ENCODE measurements at places on chromosomes 11 and 22.

DNA sequence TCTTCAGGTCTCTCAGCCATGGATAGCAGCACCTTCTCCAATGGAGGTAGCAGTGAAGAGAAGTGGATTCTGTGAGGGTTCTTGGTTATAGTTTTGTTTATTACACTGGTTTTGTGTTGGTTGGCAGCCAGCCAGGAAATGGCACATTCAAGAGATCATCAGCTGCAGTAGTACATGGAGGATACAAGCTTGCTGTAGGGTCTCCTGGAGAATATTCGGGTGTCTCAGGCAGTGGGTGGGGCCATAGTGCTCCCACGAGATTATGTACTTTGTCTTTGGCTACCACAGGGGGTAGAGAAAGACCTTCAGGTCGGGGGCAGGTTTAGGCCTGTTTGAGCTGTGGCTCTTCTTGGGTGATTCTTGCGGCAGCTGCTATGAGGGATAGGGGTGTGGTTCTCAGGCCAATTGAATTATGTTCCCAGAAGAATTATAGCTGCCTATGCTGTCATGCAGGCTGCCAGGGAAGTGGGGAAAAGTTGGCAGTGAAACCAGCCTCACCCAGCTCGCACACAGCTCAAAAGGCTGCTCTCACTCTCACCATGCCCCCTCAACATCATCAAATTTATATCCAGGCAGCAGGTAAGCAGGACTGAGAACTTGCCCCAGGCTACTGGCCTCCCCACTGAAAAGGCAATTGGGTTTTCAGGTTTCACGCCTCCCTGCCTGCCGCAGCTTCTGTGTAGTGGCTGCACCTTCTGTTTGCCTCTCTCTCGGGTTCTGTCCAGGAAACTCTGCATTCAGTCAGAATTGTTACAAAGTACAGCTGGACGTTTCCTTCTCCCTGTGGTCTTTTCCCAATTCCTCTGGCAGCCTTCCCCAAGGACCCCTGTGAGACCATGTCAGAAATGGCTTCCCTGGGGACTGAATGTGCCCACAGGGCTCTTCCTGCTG lies 435.5 kb downstream of the LUZP2 start:
- DNase-seq: no peak

DNA sequence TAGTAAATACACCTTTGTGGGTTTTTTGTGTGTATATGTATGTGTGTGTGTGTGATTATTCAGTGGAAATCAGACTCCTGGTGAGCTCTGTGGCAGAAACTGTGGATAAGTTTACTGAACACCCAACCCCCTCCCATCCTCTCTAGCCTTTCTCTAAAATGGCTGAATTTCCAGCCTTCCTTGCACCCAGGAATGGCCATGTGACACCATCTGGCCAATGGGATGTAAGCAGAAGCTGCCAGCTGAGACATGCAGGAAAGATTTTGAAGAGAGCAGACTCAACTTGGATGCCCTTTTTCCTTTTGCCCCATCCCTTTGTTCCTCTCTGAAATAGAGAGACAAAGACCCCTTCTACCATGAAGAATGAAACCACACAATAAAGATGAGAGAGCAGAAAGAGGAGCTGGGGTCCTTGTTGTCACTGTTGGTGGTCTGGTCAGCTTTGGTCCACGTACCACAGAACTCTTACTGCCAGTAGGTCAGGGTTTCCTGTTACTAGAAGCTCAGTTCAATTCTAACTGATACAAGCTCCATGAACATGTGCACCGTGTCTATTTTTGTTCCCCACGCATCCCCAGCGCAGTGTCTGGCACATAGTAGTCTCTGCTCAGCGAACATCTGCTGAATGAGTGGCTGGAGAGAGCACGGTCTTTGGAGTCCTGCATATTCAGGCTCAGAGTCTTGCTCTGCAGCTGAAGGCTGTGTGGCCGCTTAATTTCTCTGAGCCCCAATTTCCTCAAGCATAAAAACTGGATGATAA lies 57.5 kb downstream of the SEZ6L start:
- DNase-seq: no peak

DNA sequence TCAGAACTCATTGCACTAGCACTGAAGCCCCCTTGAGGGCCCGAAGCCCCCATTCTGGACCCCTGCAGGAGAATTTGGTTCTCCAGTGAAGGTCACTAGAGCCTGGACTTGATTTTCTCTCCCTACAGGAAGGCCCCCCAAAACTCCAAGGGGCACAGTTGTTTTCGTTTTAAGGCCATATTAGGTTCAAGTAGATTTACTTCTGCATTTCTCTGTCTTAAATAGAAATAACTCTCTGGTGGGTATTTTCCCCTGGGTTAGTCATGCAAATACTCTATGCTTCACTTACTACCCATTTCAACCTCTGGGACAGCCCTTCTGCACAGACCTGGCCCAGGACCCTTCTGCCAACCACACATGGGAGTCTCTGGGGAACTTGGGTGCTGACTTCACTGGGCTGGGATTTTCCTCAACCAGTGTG lies 41.6 kb downstream of the WEE1 start:
- DNase-seq: no peak

- no peak for DNase-seq
Measured at GRCh38 chr11:14713496-14714244, 70.1 kb downstream of the PDE3B start.

GRCh38 chr11:134142536-134142935 lies 73.7 kb downstream of the JAM3 start:
- no peak for DNase-seq

All from activated T-helper 1 cell treated with anti-CD3 and anti-CD28 coated beads, Interleukin-2, amount 50 U/mL, for 16 hours (primary cell).